Head of caudate nucleus (tissue), 42 donors: ENCODE measurements at places on chromosomes 3 and 15.

- DNase-seq: no peak
Observed at GRCh38 chr3:74415731-74416130, 198.7 kb downstream of the CNTN3 start.

GRCh38 chr15:60679256-60679655 is 200.3 kb upstream of the ICE2 start:
- no peak for DNase-seq

DNA sequence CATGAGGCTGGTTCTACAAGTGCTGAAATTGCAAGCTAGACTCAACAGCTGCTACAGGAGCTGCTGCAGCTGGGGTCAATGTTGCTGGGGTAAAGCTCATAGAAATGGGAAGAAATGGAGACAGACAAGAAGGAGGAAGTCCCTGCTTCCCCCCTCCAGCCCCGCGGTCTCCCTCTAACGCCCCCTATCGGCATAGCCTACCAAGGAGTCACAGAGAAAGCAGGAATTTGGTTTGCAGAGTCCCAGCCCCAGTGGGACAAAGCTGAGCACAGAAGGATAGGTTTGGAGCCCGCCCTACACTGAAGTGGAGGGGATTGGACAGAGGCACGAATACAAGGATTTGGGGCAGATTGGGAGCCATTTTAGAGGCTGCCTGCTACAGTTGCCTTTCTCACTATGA is 176.9 kb upstream of the ANKRD28 start:
- no peak for DNase-seq

- no peak for DNase-seq
Observed at GRCh38 chr15:80701676-80702311, 6.7 kb downstream of the ABHD17C start.

- DNase-seq: no peak
Observed at GRCh38 chr15:85760531-85761371, 34.0 kb downstream of the KLHL25 start.

GRCh38 chr15:48766196-48766595 is 44.7 kb downstream of the CEP152 start:
- DNase-seq: no peak
